HFF-Myc (cell line): ENCODE measurements at places on chromosomes 1 and 21.
A peak's percentile ranks its signal among the peaks of the same experiment; 100 is the strongest.

GRCh38 chr1:93575621-93576284 is 105.9 kb downstream of the BCAR3 start:
- DNase-seq, result peak; percentile 80

GRCh38 chr1:106233511-106233910 is 823.0 kb upstream of the PRMT6 start:
- no peak for DNase-seq

GRCh38 chr21:35401476-35401875 is 352.4 kb upstream of the RUNX1 start:
- DNase-seq, result no peak

- DNase-seq, result no peak
These were observed 52.9 kb downstream of the CNIH3 start for GRCh38 chr1:224668984-224669383.

GRCh38 chr1:184890539-184890973 is 83.8 kb downstream of the NIBAN1 start:
- DNase-seq, result no peak

DNA sequence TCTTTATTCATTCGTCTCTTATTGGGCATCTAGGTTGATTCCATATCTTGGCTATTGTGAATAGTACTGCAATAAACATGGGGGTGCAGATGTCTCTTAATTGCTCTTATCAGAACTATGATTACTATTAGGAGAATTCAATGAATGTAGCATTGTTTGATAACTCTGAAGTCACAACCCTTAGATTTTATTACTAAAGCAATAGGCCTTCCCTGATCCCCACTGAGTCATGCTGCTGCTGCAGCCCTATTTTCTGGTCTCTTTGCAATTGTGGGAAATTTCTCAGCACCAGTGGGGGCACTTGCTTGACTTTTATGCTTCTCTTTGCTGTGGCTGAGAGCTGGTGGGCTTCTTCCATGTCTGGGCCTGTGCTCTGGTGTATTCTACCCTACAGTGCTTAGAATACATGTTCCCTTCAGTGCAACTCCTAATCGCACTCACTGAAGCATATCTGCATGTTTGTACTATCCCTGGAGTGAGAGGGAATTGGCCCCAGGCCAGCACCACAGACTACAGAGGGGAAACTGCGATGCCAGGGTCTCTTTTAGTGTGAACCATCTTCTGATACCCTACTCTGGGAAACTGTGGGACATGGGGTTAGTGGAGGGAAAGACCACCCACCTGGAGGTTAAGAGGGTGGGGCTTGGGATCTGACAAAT is 52.2 kb upstream of the ROR1 start:
- DNase-seq, result no peak

- no peak for DNase-seq
These were observed 620.0 kb upstream of the B3GALT2 start for GRCh38 chr1:193806079-193807048.

GRCh38 chr1:16396591-16396990 is 29.5 kb downstream of the SZRD1 start:
- peak; percentile 50 for DNase-seq

DNA sequence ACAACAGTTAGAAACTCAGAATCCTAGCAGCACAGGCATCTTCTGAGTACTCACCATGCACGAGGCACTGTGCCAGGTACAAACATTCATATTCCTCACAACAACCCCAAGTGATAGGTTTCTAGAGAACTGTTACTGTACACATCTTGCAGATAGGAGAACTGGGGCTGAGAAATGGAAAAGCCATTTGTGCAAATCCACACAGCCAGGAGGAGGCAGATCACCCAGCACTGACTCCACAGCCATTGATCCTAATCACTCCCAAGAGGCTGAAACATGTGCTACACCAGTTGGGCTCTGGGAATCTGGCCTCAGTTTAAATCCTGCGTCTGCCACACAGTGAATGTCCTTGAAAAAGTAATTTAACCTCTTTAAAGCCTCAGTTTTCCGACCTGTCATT is 151.0 kb downstream of the ST6GALNAC5 start:
- no peak for DNase-seq

- DNase-seq, result no peak
These were observed 101.2 kb downstream of the FASLG start for GRCh38 chr1:172760121-172760520.

DNA sequence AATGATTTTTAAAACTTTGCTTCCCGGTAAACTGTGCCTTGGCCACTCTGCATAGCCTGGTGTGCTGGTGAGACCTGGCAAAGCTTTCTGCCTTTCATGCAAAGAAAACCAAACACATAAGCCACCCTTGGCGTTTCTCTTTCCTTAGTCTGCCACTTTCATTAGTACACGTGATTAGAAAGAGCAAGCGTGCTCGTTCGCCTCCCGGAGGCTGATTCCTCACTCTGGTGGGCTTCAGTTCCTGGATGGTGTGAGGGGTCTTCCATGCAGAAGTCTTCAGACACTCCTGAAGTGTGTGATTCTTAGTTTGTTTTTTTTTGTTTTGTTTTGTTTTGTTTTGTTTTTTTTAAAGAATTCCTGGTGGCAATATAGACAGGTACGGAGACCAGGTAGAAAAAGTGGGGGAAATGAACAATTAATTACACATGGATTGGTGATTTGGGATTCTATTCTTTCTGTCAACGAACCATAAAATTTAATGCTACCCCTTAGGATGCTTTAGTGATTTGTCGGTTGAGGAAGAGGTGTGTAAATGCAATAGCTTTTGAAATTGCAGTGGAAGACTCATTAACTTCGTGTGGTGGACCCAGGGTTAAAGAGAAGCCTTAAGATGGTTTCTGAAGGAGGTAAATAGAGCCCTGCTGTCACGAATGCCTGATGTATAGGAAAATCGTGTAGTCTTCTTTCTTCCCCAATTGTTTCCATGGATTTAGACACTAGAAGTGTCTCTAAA is 2.1 kb downstream of the GALNT2 start:
- DNase-seq, result no peak

DNA sequence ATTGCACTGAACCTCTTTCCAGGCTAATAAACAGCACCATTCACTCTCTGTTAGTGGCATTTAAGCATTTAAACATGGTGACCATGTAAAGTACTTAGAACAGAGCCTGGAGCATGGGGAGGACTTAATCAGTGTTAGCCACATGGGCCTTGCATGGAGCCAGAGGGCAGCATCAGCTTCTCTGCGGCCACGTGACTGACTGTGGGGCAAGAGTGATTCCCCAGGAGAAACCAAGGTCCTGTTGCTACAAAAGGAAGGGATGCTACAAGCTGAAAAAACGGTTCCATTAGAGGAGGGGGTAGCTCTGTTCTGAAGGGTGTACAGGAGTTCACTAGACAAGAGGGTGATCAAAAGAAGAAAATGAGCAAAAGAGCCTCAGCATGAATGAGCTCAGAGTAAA is 256.8 kb downstream of the MATN1 start:
- DNase-seq, result no peak

- DNase-seq, result no peak
These were observed 22.0 kb downstream of the SLC44A5 start for GRCh38 chr1:75588779-75589475.

GRCh38 chr21:36613059-36613458 is 85.9 kb upstream of the SIM2 start:
- no peak for DNase-seq

DNA sequence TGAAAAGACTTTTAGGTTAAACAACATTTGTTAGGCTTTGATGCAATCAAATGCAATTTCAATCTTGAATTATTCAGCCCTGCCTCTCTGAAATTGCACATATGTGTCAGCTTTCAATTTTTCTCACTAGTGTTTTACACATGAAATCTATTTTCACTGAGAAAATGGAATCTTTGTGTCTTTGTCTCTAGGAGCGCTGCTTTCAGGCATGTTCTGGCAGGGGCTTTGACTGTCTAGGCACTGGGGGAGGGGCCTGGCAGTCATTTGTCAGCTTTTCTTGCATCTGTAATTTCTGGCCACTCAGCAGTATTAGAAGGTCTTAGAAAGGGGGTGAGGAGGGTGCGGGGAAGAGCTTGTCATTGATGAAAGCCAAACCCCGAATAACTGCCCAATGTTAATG is 264.4 kb downstream of the PTPRC start:
- DNase-seq, result no peak

GRCh38 chr1:41739061-41739955 is 179.4 kb downstream of the HIVEP3 start:
- DNase-seq, result no peak

DNA sequence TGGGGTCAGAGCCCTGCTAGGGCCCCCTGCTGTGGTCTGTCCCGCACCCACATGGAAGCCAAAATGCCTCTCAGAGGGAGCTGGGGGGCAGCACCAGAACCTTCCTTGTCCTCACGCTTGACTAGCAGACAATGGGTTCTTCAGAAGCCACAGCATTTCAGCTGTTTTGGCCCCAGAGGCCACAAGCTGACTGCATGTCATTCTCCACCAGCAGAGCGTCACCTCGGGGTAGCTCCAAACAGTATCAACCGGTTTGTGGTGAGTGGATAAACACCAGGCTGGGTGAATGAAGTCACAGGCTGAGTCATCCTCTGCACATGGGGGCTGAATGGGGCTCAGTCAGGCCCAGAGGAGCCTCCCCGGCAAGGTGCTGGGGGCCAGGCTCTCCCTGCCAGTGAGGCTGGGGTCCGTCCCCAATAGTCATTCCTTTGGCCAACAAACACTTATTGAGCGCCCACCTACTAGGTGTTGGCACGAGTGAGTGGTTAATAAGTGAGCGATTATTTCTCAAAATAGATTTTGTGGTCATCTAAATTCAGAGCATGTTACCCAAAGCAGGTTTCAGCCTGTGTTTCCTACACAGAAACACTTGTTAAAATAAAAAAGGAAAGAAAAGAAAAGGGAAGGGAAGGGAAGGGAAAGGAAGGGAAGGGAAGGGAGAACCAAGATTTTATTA is 9.1 kb downstream of the OLIG1 start:
- DNase-seq, result peak; percentile 17

- DNase-seq, result no peak
These were observed 577 bp downstream of the IKBKE start for GRCh38 chr1:206470692-206471414.

GRCh38 chr1:37267111-37267835 is 207.1 kb upstream of the ZC3H12A start:
- no peak for DNase-seq

DNA sequence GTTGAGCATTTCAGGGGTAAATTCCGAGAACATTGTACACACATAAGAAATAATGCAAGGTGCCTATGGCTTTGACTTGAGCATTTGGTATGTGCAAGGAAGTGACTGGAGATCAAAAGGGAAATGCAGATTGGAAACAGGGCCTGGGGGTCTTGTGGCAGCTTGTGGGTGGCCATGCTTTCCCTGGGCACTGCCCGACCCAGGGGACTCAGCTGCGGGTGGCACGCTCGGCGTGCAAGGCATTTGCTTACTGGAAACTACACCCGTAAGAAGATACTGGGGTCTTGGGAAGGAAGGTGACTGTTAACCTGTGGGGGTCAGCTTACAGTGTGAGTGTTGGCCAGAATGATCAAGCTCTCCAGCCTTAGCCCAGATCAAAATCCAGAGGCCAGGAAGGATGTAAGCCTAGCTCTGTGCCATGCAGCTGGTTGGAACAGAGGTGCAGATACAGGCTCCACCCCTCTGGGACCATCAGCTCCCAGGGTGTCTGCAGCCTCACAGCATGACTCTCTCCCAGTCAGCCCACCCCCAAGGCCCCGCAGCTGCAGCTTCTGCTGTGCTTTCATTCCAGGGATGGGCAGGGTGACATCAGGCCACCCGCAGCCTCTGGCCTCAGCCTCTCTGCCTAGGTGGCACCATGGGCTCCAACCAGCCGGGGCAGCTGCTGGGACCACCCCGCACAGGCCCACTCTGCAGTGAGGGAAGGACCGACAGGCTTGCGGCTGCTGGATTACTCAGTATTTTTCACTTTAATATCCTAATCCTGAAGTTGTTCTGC is 55.1 kb downstream of the KIF26B start:
- no peak for DNase-seq

GRCh38 chr1:234565132-234565531 is 44.8 kb downstream of the IRF2BP2 start:
- DNase-seq, result no peak

DNA sequence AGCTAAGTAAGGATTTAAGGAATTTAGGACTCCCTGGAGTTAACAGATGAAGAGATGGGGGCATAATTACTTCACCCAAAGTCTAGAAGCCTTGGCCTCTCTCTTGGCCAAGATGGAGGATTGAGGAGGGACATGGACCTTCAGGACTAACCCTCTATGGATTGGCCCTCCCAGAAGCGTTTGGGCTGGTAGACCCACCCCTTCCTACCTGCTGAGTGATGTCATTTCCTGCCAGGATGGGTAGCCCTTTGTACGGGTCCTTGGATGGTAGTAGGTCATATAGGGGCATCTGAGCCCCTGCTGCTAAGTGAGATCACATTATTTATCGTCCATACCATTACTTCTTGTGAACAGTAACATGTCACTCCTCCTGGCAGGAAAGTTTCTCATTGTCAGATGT is 17.7 kb downstream of the LURAP1 start:
- DNase-seq, result no peak

GRCh38 chr1:184882957-184883815 is 91.1 kb downstream of the NIBAN1 start:
- no peak for DNase-seq

- DNase-seq, result peak; percentile 31
These were observed 111.8 kb downstream of the PLXNA2 start for GRCh38 chr1:208132287-208132882.

- no peak for DNase-seq
These were observed 75.2 kb downstream of the LMX1A start for GRCh38 chr1:165281207-165281901.

DNA sequence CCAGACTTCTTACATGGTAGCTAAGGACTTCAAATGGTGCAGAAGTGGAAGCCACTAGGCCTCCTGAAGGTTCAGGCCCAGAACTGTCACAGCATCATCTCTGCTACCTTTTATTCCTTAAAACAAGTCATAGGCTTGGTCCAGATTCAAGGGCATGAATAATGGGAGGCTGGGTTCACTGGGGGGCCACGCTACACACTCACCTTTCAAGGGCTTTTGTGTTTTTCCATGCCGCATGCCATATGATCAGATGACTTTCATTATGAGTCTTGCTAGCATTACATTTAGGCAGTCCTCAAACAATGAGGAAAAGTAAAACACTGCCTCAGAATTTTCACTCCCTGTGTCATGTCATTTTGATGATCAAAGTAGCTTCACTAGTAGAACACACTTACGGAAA is 83.4 kb downstream of the VPS26C start:
- DNase-seq, result no peak

DNA sequence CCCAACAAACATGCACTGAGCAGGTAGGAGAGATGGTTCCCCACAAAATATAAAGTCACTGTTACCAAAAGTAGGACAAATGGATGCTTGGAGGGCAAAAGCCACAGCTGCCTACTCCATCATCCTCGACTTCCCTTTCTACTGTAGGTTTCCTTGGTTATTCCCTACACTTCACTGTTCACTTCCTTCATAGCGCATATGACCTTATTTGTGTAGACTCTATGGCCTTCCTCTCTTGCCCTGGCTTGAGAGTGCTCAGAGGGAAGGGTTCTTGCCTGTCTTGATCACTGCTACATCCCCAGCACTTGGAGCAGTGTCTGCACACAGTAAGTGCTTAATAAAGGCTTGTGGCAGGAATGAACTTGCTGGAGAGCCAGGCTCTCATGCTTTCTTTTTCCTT is 14.6 kb upstream of the TRNP1 start:
- DNase-seq, result no peak

DNA sequence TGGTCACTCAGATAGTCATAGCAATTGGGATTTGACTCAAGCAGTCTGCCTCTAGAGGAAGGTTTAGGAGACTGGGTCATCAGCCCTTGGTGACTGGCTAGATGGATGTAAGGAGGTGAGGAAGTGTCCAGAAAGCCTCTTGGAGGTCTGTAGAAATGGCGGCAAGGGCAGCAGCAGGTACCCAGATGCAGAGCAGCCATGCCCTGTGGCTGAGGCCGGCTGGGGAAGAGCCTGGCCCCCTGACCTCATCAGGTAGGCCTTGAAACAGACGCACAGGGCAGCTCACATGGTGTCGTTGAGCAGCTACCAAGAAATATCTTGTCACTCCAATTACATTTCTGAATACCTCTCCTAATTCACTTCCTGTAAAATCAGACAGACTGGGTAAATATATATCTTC is 98.2 kb downstream of the DMRTB1 start:
- no peak for DNase-seq
